ENCODE measurements at places on chromosomes 13 and 19.

DNA sequence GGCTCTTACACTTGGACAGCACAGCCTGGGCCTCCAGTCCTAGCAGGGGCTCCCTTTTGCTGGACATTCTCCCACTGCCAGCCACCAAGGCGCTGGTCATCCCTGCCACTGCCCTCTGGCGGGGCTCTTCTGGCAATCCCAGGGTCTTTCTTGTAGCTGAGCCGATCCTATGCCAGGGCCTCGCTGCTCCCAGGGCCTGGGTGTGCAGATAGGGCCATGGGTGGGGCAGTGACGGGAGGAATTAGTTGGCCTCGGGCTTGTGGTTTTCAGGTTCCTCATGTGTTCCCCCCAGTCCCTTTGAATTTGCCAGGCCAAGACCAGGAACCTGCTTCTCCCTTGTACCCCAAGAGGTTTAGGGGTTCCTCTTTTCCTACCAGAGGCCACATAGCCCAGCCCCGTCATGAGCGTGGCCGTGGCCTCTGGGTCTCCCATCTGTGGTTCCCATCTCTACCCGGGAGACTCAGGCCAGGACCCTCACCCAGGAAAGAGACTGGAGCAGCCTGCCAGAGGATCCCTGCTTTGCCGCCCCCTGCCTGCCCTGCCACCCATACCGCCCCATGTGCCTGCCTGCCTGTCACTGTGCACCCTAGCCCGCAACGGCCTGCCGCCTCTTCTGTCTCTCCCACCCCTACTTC lies 26.2 kb downstream of the TMED1 start:
- DNase-seq = no peak

- no peak for DNase-seq
Measured at GRCh38 chr19:33699754-33700407, 78.1 kb downstream of the CHST8 start.

DNA sequence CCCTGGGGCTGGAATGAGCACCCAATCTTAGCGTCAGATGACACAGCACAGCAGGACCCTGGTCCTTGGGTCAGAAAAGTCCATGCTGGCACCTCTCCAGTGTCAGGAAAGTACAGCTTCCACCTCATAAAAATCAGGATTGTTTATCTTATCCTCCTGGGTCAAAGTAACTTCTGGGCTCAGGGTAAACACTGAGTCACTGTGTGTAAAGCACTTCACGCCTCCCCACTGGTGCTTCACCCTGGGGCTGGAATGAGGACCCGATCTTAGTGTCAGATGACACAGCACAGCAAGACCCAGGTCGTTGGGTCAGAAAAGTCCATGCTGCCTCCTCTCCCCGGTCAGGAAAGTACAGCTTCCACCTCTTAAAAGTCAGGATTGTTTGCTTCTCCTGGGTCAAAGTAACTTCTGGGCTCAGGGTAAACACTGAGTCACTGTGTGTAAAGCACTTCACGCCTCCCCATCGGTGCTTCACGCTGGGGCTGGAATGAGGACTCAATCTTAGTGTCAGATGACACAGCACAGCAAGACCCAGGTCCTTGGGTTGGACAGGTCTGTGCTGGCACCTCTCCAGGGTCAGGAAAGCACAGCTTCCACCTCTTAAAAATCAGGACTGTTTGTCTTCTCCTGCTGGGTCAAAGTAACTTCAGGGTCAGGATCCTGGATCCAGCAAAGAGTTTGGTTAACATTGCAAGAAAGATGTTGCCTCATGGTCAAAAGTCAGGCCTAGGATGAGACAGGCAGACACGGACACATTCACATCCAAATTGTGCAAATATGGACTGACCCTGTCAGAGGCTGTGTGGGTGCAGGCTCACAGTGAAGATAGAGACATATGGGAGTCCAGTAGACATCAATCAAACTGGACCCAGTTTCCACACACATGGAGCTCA lies 39.2 kb upstream of the CYP2A7 start:
- DNase-seq = peak; percentile 3

DNA sequence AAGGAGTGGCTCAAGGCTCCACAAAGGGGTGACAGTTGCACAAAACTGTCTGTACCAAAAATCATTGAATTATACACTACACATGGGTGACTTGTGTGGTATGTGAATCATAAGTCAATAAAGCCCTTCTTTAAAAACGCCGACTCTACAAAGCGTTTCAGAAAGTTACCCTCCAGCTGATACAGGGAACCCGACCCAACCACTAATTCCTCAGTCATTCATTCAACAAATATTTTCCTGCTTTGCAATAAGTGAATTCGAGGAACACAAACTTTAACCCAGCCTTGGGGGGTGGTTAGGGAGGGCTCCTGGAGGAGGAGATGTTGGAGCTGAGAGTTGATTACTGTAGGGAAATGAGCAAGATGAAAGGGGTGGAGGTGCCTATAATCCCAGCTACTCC lies 32.0 kb downstream of the LTBP4 start:
- peak; percentile 78 for DNase-seq

DNA sequence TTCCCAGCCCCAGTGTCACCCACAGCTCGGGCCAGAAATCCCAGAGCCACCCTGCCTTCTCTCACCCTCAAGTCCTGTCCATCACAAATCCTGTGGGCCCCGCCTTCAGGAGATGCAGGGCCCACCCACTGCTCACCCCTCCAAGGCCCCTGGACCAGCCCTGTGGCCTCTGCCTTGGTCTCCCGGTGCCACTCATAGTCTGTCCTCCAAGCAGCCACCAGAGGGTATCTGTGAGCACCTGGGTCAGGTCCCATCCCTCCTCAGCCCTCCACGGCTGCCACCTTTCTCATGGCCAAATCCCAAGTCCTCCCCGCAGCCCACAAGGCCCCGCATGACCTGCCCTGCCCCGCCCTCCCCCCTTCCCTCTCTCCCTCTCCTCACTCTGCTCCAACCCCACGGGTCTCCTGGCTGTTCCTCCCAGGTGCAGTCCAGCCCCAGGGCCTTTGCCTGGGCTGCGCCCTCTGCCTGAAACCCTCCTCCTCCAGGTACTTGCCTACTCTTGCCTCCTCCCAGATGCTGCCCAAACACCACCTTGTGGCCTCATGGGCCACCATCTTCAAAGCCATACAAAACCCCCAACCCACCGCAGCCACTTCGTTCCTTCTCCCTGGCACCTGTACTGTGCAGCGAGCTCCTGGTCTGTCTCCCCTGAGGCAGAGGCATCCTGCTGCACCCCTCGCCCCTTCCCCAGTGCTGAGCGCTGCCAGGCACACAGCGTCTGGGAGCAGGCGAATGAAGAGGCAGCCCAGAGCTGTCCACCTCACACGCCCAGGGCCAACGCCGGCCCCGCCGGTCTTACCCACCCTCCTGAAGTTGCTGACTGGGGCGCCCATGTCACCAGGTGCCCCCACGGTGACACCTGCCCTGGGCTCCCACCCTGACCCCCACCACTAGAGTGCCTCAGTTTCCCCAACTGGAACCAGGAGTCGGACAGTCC lies 13.2 kb upstream of the UQCR11 start:
- peak; percentile 14 for DNase-seq

GRCh38 chr19:38434549-38435051 lies 1.1 kb downstream of the RYR1 start:
- no peak for DNase-seq

DNA sequence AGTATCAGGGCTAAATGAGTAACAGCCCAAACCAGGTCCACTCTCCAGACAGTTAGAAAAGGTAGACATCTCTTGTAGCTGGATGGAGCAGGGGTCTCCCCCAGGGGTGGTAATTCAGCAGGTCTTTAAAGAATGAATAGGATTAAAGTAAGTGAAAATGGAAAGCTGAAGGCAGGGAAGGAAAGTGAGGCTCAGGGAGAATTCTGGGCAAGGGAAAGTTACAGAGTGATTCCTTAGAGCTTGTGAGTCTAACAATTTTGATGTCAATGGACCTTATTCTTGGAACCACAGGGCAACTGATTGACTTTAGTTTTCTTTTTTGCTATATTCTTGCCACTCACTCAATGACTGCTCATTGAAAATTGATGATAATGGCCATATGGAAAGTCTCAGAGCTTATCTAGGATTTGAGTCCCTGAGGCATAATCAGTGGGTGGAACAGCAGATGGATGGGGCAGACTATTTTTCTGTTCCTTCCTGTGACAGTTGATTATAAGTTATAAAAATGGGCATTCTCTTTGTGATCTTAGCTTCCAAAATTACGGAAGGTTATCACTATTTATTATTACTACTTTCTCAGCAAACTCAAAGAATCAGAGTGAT lies 76.9 kb downstream of the LRCH1 start:
- DNase-seq = no peak

- no peak for DNase-seq
Measured at GRCh38 chr13:62510906-62511655, 1095.4 kb upstream of the PCDH20 start.

GRCh38 chr19:681029-682019 lies 5.1 kb downstream of the FSTL3 start:
- no peak for DNase-seq

DNA sequence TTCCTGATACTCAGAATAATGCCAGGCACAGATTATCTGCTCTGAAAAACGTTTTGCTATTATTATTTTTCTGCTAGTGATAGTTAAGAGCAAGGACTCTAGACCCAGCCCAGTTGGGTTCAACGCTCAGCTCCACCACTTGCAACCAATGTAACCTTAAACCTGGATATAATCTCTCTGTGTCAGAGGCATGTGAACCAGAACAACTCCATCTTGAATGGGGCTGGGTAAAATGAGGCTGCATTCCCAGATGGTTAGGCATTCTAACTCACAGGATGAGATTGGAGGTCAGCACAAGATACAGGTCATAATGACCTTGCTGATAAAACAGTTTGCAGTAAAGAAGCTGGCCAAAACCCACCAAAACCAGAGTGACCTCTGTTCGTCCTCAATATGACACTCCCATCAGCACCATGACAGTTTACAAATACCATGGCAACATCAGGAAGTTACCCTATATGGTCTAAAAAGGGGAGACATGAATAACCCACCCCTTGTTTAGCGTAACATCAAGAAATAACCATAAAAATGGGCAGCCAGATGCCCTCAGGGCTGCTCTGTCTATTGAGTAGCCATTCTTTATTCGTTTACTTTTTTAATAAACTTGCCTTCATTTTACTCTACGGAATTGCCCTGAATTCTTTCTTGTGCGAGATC lies 13.6 kb downstream of the FAM187B start:
- DNase-seq = no peak

DNA sequence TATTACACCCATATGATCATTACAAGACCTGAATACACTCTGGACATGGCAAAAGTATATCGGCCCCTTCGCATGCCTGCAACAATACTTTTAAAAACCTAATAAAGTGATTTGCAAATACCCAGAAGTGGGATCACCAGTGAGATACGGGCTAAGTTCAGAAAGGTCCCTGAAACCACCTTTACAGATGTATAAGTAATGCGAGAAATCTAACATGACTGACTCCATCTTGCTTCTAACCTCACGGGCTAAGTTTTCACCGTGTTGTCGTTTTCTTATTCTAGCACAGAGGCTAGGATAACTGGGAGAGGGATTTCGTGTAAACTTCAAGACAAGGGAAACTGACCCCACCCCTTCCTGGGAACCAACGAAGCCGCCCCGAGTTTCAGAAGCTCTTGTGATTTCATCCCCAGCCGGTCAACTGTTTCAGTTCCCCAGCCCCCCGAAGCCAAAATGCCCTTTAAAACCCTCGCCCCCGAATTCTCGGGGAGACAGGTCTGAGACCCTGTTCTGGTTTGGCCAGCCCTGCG lies 703 bp downstream of the NEK3 start:
- peak; percentile 46 for DNase-seq

- DNase-seq = peak; percentile 49
Measured at GRCh38 chr13:29922281-29922821, 71.9 kb upstream of the UBL3 start.

DNA sequence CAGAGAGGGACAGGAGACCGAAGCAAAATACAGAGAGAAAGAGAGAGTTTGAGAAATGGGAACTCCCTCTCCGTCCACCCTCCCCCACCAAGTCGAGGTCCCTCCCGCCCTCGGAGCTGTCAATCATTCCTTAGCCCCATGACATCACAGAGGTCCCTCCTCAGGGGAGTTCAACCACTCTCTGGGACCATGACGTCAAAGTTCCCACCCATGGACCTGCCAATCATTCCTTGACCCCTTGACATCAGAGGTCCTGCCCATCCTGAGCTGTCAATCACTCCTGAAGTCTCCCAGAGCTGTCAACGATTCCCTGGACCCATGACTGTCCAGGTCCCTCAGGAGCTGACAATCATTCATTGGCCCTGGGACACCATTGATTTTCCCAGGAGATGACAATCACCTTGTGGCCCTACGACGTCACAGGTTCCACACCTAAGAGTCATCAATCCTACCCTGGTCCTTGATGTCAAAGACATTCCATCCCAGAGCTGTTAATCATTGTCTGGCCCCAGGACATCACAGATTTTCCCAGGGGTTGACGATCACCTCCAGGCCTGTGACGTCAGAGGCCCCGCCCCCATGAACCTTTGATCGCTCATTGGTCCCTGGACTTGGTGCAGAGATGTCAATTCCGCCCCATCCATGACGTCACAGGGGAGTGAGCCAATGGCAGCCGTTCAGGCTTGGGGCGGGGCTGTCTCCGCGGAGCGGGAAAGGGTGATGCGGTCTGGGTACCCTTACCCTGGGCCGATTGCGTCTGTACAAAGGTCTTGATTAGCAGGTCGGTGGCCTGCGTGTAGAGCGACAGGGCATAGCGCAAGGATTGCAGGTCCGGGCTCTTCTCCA lies 61.7 kb downstream of the COLGALT1 start:
- DNase-seq = peak; percentile 25

GRCh38 chr13:87669379-87669978 lies 1.7 kb upstream of the SLITRK5 start:
- peak; percentile 34 for DNase-seq

DNA sequence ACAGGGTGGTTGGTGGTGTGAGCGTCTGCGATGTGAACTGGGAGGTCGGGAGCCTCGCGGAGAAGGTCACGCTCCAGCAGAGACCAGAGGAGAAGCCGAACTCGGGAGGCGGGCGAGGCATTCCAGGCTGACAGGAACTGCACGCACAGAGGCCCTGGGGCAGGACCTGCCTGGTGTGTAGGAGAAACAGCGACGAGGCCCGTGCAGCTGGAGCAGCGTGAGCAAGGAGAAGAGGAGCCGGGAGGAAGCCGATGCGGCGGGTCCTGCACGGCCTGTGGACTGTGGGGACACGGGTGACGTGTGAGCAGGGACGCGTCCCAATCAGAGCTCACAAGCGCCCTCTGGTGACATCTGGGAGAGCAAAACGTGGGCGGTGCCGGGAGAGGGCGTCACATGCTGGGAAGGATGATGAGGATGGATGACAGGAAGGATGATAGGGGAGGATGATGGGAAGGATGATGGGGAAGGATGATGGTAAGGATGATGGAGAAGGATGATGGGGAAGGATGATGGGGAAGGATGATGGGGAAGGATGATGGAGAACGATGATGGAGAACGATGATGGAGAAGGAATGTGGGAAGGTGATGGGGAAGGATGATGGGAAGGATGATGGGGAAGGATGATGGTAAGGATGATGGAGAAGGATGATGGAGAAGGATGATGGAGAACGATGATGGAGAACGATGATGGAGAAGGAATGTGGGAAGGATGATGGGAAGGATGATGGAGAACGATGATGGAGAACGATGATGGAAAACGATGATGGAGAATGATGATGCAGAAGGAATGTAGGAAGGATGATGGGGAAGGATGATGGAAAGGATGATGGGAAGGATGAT lies 16.1 kb upstream of the MADCAM1 start:
- peak; percentile 55 for DNase-seq

- DNase-seq = no peak
Measured at GRCh38 chr19:46753420-46754155, 7.3 kb upstream of the STRN4 start.
